ENCODE measurements at places on chromosomes 7 and 10.
A peak's percentile ranks its signal among the peaks of the same experiment; 100 is the strongest.

DNA sequence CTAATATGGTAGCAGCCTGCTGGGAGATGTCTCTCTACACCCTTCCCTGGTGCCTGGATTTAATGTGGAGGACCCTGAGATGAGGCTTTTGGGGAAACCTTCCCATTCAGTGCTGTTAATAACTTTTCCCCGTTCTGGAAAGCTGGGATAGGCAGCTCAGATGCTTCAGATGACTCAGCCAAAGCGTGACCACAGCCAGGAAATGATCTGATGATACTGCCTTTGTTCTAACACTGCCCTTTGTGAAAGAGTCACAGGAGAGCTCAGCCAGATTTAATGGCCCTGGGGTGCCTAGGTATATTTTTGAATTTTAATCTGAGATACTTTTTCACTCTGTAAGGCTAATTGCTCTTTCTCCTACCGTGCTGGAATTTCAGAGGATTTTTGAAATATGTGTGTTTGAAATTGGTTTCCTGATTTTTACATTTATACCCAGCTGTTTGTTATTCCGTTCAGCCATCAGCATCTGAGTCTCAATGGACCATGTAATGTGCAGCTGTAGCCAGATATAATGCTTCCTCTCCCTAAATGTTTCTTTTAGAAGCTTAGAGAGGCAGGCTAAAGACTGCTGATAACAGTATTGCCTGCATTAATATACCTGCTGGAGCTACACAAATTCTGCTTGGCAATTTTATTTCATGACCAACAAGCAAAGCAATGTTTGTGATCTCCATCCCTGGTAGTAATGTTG lies 17.8 kb downstream of the CELF2 start:
- peak; percentile 92 for DNase-seq

GRCh38 chr10:5658871-5659618 lies 7.3 kb downstream of the ASB13 start:
- DNase-seq: no peak

GRCh38 chr7:151984612-151985011 lies 28.4 kb downstream of the GALNTL5 start:
- DNase-seq: no peak

DNA sequence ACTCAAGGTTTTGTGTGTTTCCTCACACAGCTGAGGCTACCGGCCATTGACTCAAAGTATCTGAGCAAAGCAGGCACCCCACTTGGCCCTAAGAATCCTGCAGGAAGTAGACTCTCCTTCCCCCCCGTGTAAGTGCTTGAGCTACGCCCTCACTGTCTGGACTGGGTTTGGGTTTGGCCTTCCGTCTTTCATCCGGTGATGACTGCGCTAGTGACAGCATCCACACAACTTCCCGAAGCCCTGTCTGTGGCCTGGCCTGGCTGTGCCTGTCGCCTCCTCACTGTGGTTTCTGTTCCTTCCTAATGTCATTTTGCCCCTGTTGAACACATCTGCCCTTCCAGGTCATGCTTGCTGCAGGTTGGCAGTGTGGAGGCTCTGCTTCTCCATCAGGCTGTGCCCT lies 14.5 kb downstream of the C7orf57 start:
- no peak for DNase-seq

DNA sequence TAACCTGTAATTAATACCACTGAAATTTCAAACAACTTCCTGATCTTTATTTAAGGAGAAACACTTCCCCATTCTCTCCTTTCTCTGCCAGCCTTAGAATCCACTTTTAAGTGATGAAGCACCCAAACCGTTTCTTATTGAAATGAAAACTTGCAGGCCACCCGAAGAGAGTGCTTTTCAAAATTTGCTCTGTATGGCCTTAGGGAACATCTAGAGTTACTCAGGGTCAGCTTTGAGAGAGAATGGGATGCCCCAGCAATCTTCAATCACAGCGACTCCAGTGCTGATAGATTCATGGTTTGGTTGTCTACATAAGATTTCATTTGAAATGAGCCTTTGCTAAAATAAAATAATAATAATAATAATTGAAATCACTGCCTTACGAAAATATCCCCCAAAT lies 323.1 kb downstream of the PCLO start:
- no peak for DNase-seq

DNA sequence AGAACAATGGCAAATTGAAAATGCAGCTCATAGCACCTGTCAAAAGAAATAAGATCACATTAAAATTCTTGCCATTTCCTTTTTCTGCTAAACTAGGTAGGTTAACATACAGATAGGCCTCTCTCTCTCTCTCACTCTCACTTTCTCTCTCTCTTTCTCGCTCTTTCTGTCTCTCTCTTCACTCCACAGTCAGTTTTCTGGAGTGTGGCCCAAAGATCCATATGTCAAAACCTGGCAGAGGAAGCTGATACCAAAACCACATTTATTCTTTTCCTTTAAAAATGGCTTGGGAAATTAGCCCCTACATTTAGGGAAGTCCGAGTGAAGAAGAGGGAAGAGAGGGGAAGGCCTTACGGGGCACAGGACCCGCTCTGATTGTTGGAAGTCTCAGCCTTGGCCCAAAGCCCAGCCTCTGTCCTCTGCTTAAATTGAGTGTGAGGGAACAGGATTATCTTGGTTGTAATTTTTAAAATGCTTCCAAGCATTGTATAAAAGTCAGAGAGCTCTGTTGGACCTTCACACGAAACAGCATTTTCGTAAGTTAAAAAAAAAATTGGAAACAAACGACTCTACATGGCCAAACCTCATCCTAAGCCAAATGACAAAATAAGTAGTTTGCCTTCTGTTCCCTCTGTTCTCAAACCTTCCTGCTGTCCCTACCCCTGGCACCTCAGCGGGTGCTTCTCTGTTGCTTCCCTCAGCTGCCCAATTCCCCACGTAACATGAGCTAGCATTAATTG lies 83.2 kb downstream of the FRMD4A start:
- no peak for DNase-seq

DNA sequence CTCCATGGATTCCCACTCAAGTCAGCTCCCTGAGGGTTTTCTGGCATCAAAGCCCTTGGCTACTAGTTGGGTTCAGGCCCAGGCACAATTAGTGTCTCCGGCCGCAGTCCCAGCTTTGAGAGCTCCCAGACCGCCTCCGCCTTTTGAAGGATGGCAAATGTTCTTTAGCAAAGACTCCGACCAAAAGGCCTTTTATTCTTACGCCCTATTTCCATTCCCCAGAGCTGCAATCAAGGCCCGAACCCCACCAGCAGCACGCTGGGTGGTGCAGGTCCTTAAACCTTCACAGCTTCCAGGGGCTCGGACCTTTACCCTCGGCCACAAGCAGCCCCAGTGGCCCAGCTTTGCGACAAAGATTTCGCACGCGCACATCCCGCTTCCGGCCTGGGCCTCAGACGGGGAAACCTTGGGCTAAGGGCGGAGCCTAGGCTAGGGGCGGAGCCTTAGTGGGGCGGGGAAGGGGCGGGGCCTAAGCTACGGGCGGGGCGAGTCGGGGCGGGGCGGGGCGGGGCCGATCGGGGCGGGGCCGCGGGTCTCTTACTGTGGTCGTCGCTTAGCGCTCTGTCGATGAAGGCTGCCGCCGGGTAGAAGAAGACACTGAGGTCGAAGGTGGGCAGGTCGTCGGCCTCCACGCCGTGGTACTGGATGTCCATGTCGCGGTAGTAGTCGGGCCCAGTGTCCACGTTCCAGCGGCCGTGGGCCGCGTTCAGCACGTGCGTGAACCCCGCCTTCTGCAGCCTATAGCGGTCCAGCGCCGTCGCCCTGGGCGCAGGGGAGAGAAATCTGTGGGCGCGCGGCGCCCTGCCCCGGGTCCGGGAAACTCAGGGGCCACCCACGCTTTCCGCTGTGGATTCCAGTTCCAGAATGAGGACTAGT lies 68.0 kb upstream of the SAMD8 start:
- no peak for DNase-seq

GRCh38 chr7:7327423-7327822 lies 145.1 kb downstream of the C1GALT1 start:
- DNase-seq: no peak

- DNase-seq: no peak
Observed at GRCh38 chr7:47609803-47610452, 28.0 kb upstream of the TNS3 start.

DNA sequence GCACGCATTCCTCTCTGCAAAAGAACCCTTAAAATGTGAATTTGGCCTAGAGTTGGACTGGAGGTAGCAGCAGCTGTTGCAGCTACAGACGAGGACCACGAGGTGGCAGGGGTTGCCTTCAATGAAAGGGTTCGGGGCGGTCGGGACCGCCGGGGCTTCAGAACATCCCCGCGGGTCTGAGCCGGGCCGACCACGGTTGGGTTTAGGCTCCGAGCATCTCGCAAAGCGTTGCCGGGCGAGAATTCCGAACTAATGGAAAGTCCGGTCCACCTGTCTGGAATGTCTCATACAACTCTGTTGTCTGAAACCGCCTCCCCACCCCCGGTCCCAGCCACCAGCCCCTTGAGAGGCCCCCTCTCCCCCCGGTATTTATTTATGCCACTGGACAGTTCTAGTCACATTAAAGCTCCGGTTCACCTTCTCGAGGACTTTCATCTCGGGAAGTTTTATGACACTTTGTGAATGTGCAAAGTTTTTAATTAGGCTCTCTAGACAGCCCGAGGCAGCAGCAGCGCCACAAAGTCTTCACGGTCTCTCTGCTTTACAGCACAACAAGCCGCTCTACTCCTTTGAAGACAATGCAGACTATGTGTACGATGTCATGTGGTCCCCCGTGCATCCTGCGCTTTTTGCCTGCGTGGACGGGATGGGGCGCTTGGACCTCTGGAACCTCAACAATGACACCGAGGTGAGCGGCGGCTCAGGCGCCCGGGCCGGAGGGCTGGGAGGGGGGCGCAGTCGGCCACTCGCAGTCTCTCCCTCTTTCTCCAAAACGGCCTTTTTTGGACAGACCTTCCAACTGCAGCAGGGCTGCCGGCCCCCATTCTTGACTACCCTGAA lies 246.2 kb downstream of the SLC25A13 start:
- peak; percentile 56 for DNase-seq

- DNase-seq: no peak
Observed at GRCh38 chr7:4100691-4101090, 581.4 kb upstream of the FOXK1 start.

DNA sequence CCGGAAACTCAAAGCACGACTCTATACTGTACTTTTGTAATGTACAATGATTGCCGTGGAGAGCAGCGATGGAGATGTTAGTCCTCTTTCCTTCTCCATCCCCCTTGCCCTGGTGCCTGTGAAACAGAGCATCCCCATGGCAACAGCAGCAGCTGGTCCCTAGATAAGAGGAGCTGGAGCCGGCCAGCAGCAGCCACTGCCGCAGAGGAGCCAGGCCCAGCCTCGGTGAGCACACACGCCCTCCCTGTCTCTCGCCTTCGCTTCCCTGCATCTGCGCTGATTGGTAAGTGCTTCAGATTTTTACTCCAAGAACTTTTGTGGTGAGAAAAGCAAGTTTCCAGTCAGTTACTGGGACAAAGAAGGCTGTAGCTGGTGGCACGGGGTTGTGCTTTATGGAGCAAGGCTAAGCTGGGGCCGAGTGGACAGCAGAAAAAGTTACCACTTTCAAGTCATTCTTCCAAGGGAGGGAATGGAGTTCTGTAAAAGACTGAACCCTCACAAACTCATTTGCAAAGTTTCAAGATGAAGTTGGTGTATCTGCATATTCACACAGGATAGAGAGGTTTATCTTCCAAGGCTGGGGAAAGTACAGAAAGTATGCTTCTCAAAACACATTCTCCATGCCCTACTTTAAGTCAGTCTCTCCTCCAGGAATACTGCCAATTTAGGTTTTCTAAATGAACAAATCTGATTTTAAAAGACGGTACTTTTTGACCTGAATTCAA lies at the start of gene PPP1R17:
Gene PPP1R17 (plus strand): TSS at position 192 of the 725 bp plus-strand sequence. CDS start 5,227 bp downstream, outside the sequence.
- no peak for DNase-seq

GRCh38 chr10:2679646-2680045 lies 387.7 kb upstream of the PFKP start:
- DNase-seq: no peak

DNA sequence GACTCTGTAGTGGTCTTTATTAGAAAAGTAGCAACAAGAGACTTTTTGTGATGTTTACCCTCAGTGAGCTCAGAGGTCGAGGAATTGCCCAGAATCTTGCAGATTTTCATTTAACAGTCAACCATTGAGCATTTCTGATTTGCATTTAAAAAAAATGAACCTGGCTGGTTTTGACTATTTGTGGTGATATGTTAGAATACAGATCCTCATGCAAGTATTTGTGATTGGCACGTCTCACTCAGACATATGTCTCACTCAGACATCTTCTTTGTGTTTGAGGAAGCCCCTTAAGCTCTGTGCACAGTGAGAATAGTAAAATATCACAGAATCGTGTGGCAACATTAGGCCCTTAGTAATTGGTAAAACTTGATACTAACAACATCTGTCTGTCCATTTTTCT lies 113.2 kb downstream of the SND1 start:
- DNase-seq: no peak

DNA sequence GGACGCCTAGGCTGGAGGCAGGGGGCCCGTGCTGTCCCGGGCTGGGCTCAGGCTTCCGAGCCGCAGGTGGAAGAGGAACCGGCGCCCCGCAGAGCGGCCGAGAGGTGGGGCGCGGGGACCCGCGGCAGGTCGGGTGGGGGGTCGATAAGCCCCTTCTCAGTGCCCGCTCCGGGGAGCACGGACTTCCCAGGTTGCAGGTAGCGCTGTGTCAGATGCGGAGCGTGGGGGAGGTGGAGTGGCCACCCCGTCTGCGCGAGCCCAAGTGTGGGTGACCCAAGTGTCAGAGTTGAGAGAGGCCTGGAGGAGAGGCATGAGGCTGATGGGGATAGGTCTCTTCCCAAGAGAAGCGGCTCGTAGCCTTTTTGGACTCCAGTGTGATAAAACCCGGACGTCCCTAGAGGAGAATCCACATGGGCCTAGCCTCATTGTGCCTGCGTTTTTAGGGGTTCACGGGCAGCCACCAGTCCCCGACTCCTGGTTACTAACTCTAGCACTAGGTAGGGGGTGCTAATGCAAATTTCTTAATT lies 580 bp downstream of the EEPD1 start:
- no peak for DNase-seq

GRCh38 chr7:55050281-55050680 lies 31.5 kb downstream of the EGFR start:
- no peak for DNase-seq

- DNase-seq: no peak
Observed at GRCh38 chr10:11447586-11447985, 163.9 kb downstream of the USP6NL start.

DNA sequence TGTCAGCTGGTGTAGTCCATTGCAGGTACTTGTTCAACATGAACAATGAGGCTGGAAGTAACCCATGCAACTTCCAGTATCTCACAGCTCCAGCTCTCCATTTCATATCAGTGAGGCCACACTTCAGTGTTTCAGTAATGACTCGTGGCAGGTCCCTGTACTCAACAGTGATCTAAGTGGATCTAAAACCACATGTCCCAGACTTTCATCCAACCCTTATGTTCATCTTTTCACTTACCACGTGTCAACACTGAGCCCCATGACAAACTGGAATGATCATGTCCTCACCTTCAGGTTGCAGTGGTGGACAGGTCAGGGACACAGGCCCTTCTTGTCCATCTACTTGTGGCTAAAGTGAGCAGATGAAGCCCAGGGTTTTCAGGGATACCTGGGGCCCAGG lies 155.0 kb upstream of the GRB10 start:
- DNase-seq: no peak

DNA sequence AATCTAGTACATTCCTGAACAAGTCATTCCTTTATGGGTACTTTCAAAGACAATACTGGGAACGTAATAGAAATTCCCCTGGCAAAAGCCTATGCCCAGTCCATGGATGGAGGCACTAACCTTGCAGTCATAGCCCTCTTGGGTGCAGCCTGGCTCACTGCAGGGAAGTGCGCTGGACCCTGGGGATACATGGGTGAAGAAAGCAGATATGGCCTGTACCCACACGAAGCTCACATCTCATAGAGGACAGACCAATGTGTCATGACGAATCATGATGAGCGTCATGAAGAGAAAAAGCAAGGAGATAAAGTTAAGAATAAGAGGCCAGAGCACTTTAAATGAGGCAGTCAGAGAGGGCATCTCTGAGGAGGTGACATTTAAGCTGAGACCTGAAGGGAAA lies 11.8 kb downstream of the PRLHR start:
- no peak for DNase-seq
